ENCODE measurements at places on chromosomes 1 and 21.

DNA sequence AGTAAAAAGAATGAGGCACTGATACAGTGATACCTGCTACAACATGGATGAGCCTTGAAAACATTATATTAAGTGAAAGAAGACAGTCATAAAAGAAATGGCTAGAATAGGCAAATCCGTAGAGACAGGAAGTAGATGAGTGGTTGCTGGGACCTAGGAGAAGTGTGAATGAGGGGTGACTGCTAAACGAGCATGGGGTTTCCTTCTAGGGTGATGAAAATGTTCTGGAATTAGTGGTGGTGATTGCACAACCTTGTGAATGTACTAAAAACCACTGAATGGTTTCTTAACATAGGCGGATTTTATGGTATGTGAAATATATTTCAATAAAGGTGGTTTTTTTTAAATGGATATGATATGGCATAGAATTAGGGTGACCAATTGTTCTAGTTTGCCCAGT lies 12.6 kb upstream of the SERINC2 start:
- DNase-seq: no peak

GRCh38 chr1:2115008-2115641 lies 64.9 kb downstream of the PRKCZ start:
- DNase-seq: no peak

GRCh38 chr1:7278045-7278444 lies 492.8 kb downstream of the CAMTA1 start:
- no peak for DNase-seq

GRCh38 chr21:17050156-17050555 lies 462.7 kb upstream of the CXADR start:
- DNase-seq: no peak

DNA sequence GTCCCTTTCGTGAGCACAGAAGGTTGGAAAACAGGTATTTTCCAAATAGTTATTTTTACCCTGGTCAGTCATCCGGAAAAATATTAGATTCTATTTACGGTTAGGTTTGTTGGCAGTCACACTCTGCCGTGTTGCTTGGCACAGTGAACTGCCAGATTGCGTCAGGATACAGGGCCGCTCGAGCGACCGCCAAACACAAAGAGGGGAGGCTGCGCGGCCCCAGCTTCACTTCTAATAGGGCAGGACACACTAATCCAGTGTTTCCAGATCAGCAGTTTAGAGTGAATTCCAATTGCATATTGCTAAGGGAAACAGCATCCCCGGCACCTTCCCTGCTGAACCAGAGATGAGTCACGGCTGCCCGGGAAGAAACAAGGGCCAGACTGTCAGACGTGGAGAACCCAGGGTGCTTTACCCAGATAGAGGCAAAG lies 22.9 kb downstream of the UMODL1 start:
- DNase-seq: no peak

DNA sequence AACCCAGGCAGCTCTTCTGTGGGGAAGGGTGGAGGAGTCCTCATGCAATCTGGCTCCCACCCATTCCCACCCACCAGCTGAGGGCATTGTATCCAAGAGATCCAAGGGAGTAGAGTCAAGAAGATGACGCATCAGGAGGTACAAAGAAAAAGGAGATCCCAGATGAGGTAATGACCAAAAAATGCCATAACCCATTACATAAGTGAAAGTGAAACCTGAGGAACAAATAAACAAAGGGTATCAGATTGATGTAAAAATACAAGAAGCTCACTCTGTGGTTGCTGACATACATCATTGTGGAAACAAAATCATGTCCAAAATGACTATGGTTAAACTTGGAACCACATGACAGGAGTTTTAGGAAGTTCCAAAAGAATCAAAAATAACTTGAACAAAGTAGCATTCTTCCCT lies 42.5 kb downstream of the CCN1 start:
- DNase-seq: no peak

- no peak for DNase-seq
These were observed 166.4 kb downstream of the ZZZ3 start for GRCh38 chr1:77516106-77516505.

DNA sequence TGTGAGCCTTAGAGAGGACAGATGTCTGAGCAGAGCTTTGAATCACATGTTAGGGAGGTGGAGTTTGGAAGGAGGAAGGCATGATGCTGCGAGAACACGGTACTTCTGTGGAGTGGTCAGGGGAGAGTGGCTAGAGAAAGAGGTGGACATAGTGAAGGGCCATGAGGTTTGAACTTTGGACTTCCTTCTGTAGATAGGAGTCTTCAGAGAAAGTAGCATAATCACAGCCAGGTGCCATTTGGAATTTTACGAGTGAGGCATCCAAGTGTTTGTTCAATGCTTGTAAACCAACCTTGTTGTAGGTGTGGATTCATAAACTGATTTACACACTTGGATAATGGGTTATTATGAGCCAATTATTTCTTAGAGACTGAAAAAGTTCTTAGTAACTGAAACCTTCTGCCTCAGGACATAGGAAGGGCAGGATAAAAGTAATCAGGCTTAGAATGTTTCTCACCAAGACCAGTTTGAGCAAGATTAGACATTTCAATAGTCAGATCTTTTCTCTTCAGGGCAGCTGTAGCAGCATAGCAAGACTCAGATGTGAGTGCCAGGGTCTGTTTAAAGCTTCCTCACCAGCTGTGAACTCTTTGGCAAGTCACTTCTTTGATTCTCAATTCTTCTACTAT lies 83.5 kb upstream of the HMCN1 start:
- DNase-seq: no peak

- peak; percentile 0 for DNase-seq
These were observed 99.4 kb downstream of the KCNJ15 start for GRCh38 chr21:38355992-38356781.

DNA sequence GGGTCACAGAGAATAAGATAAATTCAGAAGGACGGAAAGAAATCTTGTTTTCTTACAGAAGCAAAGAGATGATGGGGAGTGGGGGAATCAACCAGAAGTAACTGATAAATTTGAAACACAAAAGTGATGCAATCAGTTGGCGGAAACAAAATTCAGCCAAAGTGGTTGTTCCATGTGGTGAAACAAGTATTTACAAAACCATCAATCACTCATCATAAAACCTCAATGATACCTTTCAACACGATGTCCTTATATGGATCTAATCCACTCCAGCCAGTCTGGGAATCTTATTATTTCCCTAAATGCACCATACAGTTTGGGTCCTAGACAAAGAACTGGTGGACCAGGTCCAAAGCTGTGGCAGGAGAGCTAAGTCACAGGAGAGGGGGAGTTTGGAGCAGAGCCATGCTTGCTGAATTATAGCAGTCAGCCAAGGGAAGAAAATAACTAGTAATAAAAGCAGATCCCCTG lies 303.8 kb upstream of the LRRC7 start:
- no peak for DNase-seq

GRCh38 chr1:184260382-184260781 lies 126.4 kb upstream of the C1orf21 start:
- DNase-seq: no peak

- no peak for DNase-seq
These were observed 663 bp downstream of the CAMTA1 start for GRCh38 chr1:6785728-6786505.

DNA sequence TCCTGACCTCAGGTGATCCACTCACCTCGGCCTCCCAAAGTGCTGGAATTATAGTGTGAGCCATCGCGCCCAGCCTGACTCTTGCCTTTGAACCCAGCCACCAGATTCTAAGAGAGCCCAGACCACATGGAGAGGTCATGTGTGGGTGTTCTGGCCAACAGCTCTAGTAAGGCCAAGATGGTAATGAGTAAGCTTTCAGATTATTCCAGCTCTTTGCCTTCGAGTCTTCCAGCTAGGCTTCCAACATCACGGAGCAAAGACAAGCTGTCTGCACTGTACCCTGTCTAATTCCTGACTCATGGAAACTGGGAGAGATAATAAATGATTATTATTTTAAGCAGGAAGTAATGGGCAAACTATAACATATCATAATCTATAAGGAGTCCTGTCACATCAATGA lies 14.8 kb upstream of the ZFP69B start:
- no peak for DNase-seq

DNA sequence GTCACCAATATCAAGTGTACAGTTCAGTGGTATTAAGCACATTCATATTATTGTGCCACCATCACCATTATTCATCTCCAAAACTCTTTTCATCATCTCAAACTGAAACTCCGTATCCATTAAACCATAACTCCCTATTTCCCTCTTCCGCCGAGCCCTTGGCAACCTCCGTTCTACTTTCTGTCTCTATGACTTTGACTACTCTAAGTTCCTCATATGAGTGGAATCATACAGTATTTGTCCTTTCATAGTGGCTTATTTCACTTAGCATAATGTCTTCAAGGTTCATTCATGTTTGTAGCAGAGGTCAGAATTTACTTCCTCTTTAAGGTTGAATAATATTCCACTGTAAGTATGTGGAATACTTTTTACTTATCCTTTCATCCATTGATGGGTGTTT lies 21.7 kb downstream of the SELP start:
- no peak for DNase-seq

GRCh38 chr1:161839591-161839990 lies 73.5 kb downstream of the ATF6 start:
- DNase-seq: no peak

GRCh38 chr1:213051881-213052202 lies 801 bp downstream of the RPS6KC1 start:
- no peak for DNase-seq

DNA sequence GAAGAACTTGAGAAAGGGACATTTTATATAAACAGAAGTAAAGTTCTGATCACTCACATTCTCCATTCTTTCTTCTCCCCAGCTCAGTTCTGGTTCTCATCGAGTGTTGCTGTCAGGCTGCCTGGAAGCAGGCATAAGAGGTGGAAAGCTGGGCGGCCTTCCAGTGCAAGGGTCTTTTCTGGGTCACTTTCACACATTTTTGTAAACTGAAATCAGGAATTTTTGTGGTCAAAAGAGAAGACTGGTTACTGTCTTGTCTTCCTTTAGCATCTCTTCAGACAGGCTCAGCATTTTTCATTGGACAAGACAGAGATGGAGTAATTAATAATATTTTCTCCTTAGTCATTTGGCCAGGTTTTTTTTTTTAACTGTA lies 93.7 kb downstream of the CTH start:
- DNase-seq: no peak

DNA sequence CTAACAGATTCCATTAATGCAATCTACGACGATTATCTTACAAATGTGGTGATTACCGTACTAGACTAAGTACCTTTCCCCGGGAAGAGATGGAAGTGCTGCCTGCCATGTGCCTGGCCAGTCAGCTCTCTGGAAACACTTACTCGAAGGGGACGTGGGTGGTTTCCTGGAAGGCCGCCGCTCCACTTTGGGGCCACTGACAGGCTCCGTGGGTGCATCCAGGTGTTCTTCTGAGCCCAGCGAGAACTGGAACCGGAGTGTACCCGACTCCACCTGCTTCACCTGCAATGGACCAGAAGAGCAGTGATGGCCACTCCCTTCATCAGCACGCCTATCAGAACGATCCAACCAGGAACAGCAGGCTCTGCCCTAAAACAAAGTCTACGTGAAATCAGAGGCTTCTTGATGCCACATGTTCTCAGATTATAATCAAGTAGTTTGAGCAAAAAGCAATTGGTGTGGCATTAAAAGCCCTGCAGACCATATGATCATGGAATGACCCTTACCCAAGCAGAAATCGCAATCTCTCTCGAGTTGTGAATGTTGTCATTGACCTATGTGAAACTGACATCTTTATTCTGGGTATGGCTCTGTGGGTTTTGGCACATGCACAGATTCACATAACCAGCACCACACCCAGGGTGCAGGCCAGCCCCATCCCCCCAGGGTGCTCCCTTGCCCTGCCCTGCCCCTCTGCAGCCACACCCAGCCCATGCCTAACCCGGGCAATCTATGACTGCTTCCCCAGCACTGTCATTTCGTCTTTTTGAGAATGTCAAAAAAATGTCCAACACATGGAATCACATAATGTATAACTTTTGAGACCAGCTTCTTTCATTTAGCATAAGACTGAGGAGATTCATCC lies 64.5 kb downstream of the NPHP4 start:
- DNase-seq: no peak

- no peak for DNase-seq
These were observed 8.1 kb upstream of the RCC2 start for GRCh38 chr1:17447501-17447992.

DNA sequence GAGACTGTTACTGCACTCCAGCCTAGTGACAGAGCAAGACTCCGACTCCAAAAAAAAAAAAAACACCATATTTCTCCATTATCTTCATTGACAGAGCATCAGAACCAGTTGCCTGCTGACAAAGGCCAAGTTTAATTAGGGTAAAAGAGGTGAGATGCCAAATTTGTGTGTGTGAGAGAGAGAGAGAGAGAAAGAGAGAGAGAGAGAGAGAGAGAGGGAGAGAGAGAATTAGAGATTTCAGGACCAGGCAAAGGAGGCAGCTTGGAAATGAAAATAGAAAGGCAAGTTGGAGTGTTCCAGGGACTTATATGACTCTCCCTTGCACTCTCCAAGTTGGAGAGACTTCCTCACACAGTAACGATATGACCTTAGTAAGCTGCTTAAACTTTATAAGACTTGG lies 24.3 kb upstream of the UAP1 start:
- DNase-seq: no peak

- DNase-seq: peak; percentile 46
These were observed 9.9 kb downstream of the GPR3 start for GRCh38 chr1:27402349-27402754.

DNA sequence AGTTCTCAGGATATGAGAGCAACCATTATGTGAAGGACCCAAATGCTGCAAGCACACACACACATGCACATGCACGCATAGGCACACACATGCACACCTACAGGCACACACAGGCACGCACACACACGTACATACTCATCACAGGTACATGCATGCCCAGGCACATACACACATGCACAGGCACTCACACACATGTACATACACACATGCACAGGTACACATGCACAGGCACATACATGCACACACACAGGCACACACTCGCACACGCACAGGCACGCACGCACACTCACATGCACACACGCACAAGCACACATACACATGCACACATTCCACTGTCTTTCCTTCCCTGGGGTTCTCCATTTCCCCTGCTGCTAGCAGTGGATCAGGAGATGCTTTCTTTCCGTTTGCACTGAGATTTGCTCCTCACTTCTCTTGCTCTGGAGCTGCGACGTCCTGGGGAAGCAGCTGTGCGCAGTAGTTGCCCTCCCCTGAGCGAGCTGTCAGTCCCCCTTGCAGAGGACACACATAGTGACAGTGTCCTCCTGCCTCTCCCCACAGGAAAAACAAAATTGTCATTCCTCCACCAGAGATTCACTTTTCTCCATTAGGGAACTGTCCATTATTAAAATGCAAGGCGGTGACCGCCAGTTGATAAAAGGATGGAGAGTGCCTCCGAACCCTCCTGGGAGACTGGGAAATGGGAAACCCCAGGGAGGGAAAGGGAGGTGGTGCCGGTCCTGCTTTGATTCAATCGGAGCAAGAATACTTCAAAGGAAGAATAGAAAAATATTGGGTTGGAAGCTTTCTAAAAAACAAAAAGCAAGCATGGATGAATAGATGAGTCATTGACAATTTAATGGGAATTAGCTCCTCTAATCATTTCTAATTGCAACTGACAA lies 69.5 kb downstream of the WDR4 start:
- no peak for DNase-seq

DNA sequence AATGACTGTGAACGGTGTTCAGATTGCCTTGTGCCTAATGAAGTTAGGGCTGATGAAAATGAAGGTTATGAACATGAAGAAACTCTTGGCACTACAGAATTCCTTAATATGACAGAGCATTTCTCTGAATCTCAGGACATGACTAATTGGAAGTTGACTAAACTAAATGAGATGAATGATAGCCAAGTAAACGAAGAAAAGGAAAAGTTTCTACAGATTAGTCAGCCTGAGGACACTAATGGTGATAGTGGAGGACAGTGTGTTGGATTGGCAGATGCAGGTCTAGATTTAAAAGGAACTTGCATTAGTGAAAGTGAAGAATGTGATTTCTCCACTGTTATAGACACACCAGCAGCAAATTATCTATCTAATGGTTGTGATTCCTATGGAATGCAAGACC lies 96.6 kb downstream of the ZFYVE9 start:
- DNase-seq: no peak

All from hippocampal formation (tissue), 2 donors.